Neural crest cell (in vitro differentiated cells): ENCODE measurements at places on chromosomes 2 and 18.

GRCh38 chr2:181741756-181742155 lies 61.4 kb upstream of the NEUROD1 start:
- no peak for DNase-seq

GRCh38 chr2:42077343-42077742 lies 29.5 kb downstream of the PKDCC start:
- DNase-seq = no peak

GRCh38 chr2:218329826-218330593 lies 26.6 kb upstream of the CATIP start:
- DNase-seq = no peak

DNA sequence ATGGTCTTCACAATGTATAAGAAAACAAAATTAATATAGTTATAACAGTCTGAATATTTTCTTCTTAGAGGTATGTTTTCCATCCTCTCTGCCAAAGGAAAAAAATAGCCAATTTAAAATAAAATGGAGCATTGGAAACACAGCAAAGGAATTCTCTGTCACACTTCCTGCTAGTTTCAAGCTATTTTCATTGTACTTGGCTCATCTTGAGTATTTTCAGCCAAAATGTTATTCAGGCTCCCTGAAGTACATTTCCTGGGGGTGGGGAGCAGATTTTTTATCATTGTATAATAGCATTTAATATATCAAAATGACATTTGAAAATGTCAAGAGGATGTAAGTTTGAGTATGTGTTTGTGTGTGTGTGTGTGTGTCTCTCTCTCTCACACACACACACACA lies 463.6 kb upstream of the REG3G start:
- no peak for DNase-seq

GRCh38 chr2:73075477-73076373 lies 4.2 kb upstream of the SFXN5 start:
- no peak for DNase-seq

DNA sequence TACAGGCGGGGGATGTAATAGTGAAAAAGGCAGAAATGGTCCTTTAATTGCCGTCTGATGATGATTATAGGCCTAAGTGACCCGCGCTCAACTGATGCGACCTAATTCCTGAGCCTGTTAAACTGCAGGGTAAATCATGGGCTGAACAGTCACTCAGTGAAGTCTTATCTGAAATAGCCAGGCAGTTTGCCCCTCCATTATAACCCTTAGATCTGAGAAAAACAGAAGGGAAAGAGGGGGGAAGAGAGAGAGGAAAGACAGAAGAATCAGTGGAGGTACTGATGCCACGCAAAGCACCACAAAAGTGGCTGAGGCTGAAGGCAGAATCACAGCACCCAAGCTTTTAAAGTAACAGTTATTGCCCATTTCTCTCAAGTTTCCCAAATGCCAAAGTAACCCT lies 73.1 kb upstream of the DNMT3A start:
- DNase-seq = no peak

- no peak for DNase-seq
These were observed 958.7 kb downstream of the BCL11A start for GRCh38 chr2:59594671-59595222.

DNA sequence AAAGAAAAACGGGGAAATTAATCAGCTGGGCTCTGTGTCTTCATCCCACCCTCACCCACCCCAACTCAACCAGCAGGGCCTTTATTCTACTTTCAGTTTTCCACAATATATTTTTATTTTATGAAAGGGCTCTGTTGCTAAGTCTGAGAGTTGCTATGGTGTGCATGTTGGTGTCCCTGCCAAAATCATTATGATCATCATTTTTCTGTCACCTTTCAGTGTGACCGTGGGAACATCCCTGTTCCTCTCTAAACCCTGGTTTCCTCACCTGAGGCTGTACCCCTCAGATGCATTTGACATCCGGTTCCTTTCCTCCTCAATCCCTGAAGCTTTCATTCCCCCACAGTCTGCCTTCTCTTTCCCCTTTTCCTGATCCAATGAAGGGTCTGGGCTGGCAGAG lies 180.5 kb downstream of the ZFP36L2 start:
- no peak for DNase-seq

- DNase-seq = no peak
These were observed 130.4 kb upstream of the IL1R2 start for GRCh38 chr2:101861382-101861781.

- no peak for DNase-seq
These were observed 632.3 kb downstream of the LRP1B start for GRCh38 chr2:141498561-141498960.

GRCh38 chr2:209624192-209624938 lies 147.3 kb upstream of the UNC80 start:
- DNase-seq = no peak

- no peak for DNase-seq
These were observed 38.2 kb upstream of the PPM1B start for GRCh38 chr2:44130441-44130840.
